ENCODE measurements at places on chromosomes 2 and 18.

DNA sequence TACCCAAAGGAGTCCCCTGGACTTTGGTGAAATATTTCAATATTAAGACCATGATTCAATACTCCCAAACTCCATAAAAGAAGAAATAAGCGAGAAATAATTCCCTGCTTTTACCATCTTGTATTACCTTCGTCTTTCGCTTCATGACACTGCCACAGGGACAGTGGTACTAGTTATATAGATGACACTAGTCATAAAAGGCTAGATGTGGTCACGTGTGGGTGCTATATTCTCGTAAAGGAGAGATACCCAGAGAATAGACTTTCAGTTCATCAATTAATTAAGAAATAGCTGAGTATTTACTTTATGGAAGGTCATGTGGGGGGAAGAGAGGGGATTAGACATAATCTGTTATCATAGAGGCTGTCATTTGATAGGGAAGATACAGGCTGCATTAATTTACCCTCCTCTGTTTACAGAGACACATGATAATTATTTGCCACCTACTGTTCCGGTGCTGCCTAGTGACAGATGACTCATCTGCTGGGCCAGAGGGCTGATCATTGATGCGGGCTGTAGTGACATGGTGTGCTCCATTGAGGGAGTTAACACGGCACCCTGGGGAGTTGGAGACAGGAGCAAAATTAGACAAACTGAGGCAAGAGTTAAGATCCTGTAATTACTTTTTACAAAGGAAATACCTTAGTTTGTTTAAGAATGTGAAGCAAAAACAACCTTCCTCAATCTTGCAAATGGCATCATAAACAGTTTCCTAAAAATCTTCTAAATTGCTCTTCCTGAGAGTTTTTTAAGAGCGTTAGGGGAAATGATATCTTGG lies 78.2 kb upstream of the ITGB6 start:
- no peak for DNase-seq

- no peak for DNase-seq
Measured at GRCh38 chr2:95334916-95335641, 37.9 kb downstream of the KCNIP3 start.

DNA sequence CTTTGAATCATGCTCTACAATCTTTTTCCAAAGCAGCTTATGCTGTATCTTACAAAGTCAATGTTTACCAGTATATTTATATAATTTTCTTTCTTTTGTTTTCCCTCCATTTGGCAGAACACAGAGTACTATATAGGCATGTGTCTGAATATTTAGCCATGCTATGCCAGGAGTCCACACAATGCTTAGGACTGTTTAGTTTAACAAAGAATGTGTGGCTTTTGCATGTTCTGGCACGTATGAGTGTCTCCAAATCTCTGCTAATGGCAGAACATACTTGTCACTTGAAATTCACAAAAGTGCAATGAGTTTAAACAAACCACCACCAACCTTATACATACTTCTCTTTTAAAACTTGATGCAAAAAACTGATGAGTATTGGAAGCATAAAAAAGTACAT lies 268.0 kb downstream of the NR4A2 start:
- no peak for DNase-seq

DNA sequence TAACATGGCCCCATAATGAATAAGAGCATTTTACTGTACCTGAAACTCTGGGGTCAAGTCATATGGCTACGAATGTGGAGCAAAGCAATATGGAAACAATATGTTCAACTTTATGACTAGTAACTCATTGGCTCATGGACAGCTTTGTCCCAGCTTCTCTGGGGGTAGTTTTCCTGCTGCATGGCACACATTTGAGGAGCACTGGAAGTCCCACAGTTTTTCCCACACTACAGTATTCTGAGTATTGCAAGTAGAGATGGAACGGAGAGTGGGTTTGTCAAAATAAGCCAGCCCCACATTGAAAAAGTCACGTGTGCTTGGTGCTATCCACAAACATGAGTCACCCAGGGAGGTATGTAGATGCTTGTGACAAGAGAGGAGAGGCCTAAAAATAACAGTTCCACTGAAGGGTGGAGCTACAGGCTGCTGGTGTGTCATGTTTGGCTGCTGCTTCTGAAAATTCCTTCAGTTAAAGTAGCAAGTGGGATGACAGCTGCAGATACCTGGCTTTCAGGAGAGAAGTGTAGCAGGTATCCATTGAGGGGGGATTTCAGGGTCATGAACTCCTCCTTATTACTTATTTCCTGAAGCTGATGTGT lies 48.2 kb upstream of the CTAGE1 start:
- DNase-seq: peak; percentile 56

- no peak for DNase-seq
Measured at GRCh38 chr18:34918856-34919255, 122.4 kb upstream of the MAPRE2 start.

DNA sequence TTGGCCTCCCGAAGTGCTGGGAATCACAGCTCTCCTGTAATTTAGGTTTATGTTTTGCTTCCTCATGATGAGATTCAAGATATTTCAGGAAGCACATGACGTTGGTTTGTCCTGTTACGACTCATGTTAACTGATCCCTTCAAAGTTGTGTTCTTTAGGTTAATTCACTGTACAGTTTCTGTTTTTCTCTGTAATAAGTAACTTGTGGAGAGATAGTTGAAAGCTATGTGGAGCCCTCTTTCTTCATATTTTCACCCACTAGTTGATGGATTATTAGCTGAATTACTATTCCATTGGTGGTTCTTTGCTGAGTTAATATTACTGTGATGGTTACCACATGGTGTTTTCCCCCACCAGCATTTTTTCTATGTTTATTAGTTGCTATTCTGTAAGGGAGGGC lies 18.3 kb upstream of the CHCHD5 start:
- no peak for DNase-seq

DNA sequence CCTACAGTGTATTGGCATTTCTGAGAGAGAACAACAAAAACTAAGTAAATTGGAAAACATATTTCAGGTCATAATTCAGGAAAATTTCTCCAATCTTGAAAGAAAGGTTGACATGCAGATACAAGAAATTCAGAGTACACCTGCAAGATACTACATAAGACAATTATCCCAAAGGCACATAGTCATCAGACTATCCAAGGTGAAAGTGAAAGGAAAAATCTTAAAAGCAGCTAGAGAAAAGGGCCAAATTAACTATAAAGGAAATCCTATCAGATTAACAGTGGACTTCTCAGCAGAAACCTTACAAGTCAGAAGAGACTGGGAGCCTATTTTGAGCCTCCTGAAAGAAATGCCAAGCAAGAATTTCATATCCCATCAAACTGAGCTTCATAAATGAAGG lies 449.0 kb upstream of the MMADHC start:
- no peak for DNase-seq
